ENCODE measurements at places on chromosomes 3 and 15.

- DNase-seq, result no peak
- no peaks in the 10 kb centered on the region for H3K4me1 ChIP-seq
- peaks cover 10% of the 10 kb centered on the region for H3K27me3 ChIP-seq
- H3K4me3 ChIP-seq, result no peak overlapping the region
Observed at GRCh38 chr3:42700366-42701288, 2.0 kb downstream of the HHATL start.

DNA sequence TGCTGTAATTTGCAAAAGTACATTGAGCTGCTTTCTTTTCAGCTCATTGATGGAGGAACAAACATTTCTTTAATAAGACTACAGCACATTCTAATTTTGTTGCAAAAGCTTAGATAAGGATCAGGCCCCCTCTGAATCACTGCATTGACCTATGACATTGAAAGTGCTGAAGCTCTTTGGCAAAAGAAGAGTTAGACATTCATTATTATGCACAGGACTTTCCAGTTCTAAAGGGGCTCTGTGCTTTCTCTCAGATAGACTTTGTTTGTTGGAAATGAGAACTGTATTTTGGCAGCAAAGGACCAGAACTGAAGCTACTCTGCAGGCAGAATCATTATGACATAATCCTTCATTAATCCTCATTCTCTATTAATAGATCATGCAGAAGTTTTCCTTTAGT, 252.9 kb upstream of the SOX2 start:
- H3K4me1 ChIP-seq, result peaks cover 8% of the 10 kb centered on the region
- no peaks in the 10 kb centered on the region for H3K36me3 ChIP-seq
- DNase-seq, result no peak
- no peak overlapping the region for H3K4me3 ChIP-seq

DNA sequence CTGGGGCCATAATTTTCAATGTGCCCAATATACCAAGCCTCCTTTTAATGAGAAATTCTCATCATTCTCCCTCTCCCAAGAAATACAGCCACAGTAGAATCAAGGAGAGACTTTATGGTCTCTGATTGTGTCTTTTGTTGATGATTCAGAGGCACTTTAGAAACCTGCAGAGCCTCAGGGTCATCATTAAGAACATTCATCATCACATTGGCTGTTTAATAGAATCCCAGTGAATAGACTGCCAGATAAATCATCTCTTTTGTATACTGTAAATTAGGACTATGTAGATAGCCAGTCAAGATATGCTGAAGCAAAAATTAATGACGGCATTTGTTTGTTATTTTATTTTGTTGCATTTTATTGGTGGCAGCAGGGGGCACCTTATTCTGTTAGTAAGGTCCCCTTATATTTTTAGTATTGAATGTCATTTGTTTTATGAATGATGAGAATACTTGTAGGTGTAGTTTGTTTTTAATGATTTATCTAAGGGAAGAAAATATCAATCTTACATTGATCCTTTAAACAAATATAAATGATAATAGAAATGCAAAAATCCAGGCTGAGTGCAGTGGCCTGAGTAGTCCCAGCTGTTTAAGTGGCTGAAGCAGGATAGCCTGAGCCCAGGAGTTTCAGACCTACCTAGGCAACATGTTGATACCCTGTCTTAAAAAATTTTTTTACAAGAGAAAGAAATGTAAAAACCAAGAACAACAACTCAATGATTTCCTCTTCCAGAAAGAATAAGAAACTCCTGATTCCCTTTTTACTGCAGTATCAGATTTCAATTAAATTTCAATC, 138.8 kb downstream of the ZBBX start:
- no peaks in the 10 kb centered on the region for H3K36me3 ChIP-seq
- H3K27ac ChIP-seq, result no peak overlapping the region
- H3K4me3 ChIP-seq, result no peak overlapping the region
- peaks cover 3% of the 10 kb centered on the region for H3K4me1 ChIP-seq
- no peak for DNase-seq

DNA sequence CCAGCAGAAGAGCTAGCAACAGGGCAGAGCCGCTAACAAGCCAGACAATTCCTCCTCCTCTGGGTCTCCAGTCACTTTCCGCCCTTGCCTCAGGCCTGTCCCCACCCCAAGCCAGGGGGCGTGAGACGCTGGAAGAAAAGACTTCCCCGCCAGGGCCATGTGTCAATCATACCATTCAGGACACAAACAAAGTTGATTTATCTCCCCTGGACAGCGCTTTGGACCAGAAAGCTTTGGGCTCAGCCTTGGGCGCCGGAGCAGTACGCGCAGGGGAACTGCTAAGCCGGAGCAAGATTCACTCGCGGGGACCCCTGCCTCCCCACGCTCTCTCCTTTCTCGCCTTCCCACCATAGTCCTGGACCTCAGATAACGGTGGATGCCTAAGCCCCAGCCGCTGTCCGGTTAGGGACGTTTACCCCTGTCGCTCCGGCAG, 479 bp downstream of the LRRC2 start:
- H3K27ac ChIP-seq, result peak overlapping the region; percentile 69
- H3K27me3 ChIP-seq, result peaks cover 49% of the 10 kb centered on the region
- peaks cover 1% of the 10 kb centered on the region for H3K36me3 ChIP-seq
- H3K4me1 ChIP-seq, result peaks cover 9% of the 10 kb centered on the region
- DNase-seq, result no peak

DNA sequence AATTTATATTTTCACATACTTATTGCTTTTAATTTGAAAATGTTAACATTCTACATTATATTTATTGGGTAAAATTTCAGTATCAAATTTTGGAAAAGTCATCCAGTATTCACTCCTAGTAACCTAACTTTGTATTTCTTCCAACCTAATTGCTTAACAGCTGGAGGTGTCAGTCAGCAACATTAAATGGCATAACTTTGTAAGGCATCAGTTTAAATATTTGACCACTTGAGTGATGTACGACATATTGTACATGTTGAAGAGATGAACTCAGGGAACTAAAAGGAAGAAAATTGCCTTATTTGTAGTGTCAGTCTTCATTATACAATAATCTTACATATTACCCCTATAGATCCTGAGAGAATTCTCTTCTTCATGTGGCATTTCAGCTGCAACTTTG, 326.8 kb downstream of the NAALADL2 start:
- H3K4me1 ChIP-seq, result no peaks in the 10 kb centered on the region
- no peak for DNase-seq
- no peak overlapping the region for H3K27ac ChIP-seq

DNA sequence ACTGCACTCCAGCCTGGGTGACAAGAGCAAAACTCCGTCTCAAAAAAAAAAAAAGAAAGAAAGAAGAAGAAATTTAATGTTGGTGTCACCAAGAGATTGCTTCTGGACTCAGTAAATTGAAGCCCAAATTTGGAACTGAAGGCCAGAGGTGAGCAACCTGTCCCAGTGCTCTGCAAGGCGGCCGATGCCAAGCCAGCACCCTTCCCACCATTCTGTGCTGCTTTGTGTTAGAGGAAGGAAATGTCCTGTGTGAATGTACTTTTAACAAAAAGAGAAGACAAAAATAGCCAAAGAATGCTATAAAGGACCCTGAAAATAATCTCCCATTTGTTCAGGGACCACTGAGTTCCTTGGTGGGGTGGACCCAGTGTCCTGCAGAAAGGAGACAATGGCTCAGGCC, 44.6 kb downstream of the CDC25A start:
- no peak overlapping the region for H3K4me3 ChIP-seq
- H3K27ac ChIP-seq, result no peak overlapping the region
- no peaks in the 10 kb centered on the region for H3K27me3 ChIP-seq
- no peak for DNase-seq
- no peaks in the 10 kb centered on the region for H3K36me3 ChIP-seq
- H3K4me1 ChIP-seq, result peaks cover 1% of the 10 kb centered on the region

DNA sequence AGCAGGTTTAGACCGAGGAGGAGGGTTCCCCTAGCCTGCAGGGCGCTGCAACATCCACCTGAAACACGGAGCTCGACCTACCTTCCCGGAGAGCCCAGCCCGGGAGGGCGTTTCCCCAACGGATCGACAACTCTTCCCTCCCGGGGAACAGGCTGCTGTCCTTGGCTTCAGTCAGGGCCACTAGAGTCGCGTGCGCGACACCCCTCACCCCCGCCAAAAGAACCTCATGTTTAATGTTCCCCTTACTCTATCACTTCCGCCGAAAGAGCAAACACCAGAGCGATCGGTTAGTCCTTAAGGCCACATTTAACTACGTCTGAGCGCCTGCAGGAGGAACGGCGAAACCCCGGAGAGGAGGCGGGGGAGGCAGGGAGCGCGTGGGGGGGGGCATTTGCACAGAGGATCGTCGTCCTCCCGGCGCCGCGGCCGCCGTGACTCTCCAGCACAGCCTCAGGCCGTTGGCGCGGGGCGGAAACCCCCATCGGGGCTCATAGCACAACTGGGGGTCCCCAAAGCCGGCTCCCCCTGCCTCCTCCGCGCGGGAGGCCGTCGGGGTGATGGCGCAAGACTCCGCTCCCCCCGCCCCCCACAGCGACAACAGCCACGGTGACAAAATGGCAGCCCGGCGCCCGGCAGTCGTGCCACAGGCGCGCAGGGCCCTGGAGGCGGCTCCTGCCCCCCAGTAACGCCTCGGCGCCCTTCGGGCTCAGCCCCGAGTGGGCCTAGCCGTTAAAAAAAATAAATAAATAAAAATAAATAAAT, 3.2 kb downstream of the ANP32A start:
- H3K36me3 ChIP-seq, result peaks cover 2% of the 10 kb centered on the region
- no peaks in the 10 kb centered on the region for H3K27me3 ChIP-seq
- DNase-seq, result peak; percentile 36
- H3K4me3 ChIP-seq, result peak overlapping the region; percentile 95
- peak overlapping the region; percentile 99 for H3K27ac ChIP-seq
- H3K4me1 ChIP-seq, result peaks cover 40% of the 10 kb centered on the region

DNA sequence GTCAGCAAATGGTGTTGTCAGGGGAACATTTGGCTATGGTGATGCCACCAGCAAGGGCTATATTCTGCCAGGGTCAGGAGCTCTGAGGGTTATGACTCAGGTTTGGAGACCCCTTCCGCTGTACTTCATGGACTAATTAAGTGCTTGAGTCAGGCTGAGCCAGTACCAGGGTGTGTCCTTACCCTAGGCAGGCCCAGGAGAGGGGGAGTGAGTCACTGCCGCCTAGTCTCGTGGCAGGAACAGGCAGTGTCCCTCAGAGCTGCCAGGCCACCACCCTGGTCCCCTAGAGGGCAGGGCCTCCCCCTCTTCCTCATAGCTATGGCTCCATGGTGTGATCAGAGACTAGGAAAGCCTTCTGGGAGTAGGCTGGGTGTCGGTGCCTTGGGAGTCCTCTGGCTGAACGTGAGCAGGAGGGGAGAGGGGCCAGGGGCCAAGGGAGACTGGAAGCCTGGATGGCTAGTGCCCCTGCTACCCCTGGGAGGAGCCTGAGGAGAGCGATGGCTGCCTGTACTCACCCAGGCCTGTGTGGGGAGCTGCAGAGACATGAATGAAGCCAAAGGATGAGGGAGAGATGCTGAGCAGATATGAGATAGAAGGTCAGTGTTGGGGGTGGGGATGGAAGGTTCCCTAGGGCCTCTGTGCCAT, 10.6 kb downstream of the MAPKAPK3 start:
- H3K36me3 ChIP-seq, result no peaks in the 10 kb centered on the region
- peaks cover 1% of the 10 kb centered on the region for H3K4me1 ChIP-seq
- DNase-seq, result no peak
- no peaks in the 10 kb centered on the region for H3K27me3 ChIP-seq
- no peak overlapping the region for H3K4me3 ChIP-seq
- H3K27ac ChIP-seq, result no peak overlapping the region

DNA sequence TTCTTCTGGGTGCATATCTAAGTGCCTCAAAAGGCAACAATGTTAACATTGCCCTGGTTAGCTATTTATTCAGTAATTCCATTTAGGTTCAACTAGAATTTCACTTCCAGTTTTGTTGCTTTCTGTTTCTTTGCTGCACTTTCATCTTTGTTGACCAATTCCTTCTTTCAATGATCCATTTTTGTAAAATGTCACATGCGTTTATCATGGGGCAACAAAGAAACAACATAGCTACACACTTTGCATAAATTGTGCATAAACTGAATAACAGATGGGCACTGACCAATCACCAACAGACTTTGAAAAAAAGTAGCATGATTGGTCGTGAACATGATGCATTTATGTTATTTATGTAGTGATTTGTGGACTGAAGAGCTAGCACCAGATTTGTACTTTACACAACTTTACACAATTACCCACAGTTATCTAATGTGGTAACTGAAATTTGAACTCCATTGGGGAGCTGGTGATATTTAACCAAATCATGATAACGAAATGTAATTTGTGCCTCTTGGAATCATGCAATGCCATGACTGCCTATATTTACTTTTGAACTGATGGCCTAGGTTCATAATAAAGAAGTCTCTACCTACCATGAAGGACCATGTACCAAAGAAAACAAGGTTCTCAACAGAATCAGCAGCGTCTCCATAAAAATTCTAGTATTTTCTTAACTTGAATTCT, 7.1 kb upstream of the CPOX start:
- no peak overlapping the region for H3K4me3 ChIP-seq
- peaks cover 3% of the 10 kb centered on the region for H3K4me1 ChIP-seq
- no peaks in the 10 kb centered on the region for H3K27me3 ChIP-seq
- DNase-seq, result no peak
- H3K27ac ChIP-seq, result no peak overlapping the region

DNA sequence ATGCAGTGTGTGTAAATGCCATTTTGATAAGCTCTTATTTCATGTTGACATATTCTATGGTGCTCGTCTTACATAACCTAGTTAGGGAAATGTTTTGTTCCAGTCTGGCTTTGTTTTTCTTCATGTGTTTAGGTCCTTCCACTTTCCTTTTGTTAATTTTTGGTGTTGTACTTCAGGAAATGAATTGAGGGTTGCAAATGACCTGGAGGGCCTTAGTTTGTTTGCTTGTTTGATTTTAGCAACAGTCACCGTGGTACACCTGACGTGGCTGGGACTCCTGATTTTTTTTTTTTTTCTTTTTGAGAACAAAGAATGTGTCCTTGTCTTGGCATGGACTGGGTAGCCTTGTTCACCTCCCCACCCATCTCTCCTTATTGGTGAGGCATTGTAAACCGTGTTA, 114.8 kb downstream of the IGF1R start:
- H3K27ac ChIP-seq, result peak overlapping the region; percentile 85
- H3K27me3 ChIP-seq, result no peaks in the 10 kb centered on the region
- peaks cover 18% of the 10 kb centered on the region for H3K4me1 ChIP-seq
- DNase-seq, result no peak

- H3K4me1 ChIP-seq, result peaks cover 9% of the 10 kb centered on the region
- peaks cover 51% of the 10 kb centered on the region for H3K36me3 ChIP-seq
- H3K27ac ChIP-seq, result no peak overlapping the region
- H3K27me3 ChIP-seq, result no peaks in the 10 kb centered on the region
- H3K4me3 ChIP-seq, result no peak overlapping the region
- no peak for DNase-seq
Observed at GRCh38 chr15:92893200-92893599, 6.9 kb upstream of the CHD2 start.

DNA sequence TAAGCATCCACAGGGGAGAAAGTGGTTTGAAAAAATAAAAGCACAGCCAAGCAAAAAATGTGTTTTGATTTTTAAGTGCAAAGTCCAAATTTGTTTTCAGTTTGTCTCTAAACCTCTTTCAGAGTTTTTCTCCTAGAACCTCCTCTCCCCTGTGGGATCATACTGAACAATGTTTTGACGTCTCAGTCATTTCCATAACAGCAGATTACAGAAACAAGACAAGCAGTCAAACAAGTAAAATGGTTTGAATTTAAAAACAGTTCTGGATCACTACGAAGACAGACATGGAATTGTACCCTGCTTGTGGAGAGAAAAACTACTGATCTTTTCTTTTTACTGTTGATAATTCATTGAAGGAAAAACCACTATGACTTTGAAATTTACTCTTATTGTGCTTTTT, 245.7 kb upstream of the CNTN4 start:
- no peak for DNase-seq
- no peaks in the 10 kb centered on the region for H3K4me1 ChIP-seq
- no peak overlapping the region for H3K27ac ChIP-seq
- no peaks in the 10 kb centered on the region for H3K27me3 ChIP-seq

All from progenitor cell of endocrine pancreas (in vitro differentiated cells).